ENCODE measurements at places on chromosomes 1 and 21.

- no peak for DNase-seq
These were observed 5.7 kb downstream of the BCAR3 start for GRCh38 chr1:93675931-93676330.

DNA sequence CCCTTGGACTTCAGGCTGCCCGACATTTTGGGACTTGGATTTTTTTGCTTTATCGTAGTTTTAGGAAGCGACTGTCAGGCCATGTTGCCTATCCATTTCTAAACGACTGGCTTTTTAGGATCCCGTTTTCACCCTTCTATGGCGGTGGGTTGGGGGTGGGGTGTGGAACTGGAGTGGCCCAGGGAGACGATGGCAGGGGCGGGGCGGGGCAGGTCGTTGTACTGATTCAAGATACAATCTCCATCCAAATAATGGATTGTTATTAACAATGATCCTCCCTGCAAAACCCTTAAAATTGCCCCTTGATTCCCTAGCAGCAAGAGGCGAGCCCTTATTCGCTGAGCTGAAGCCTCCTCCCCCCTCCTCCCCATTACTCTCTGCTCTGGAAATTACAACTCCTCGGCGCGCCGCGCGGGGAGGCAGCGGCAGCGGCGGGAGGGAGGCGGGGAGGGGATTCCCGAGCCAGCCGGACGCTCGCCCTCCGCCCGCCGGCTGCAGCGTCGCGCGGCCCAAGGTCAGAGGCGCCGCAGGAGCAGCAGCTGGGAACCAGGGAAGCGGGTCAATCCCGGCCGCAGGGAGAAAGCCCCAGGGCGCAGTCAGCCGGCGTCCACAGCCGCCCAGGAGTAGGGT, at the start of gene TRIM67:
Gene TRIM67, plus strand, starts transcription at position 392 of the 630 bp plus-strand sequence. CDS start 912 bp downstream, outside the sequence.
- no peak for DNase-seq

DNA sequence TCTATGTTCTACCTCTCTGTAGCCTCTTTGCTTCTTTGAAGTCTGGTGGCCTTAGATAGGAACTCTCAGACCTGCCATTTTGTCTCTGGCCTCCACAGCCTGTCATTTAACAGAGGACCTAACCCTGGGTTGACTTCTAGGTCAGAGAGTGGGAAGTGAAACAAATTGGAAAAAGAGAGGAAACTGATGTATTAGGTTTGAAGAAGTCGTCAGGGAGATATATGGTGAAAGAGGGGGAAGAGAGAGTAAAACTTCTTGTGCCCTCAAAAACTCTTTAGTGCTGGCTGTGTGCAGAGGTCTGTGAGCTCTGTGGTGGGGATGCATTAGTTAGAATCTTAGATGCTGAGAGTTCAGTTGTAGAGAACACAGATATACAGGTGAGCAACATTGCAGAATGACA, 30.2 kb upstream of the CD1D start:
- no peak for DNase-seq

DNA sequence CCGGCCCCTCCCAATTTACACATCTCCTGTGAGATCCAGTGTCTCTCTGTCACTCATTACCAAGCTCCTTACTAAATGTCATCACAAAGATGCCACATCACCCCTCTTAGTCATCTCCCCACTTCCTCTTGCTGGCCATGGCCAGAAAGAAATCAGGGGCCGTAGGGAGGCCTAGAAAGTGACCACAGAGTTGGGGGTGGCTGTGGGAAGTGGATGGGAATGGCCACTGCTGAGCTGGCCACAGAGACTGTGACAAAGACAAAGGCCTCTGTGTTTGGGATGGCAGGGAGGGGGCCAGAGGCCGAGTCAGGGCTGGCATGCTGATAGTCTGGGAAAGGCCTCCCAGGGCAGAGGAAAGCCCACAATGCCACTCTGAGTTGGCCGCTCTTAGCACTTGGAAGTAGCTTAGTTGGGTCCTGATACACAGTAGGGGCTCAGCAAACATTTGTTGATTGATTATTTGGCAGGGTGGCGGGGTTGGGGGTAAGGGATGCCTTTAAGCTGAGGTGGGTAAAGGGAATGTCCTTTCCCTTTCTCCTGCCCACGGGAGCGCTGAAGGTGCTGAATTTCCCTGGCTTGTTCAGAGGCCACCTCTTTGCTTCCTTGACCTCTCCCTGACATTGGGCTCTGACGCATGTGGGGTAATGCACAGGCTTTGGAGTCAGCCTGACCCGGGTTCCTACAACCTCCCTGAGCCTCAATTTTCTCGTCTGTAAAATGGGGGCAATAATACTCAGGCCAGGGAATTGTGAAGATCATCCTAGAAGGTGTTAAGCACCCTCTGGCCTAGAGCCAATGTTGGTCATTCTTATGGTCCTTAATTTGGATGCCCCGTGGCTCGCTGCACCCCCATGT, 13.2 kb downstream of the NAV1 start:
- no peak for DNase-seq

- no peak for DNase-seq
These were observed 10.4 kb upstream of the PPT1 start for GRCh38 chr1:40107290-40107959.

Measured in T-helper 2 cell (primary cell).